ENCODE measurements at places on chromosomes 2 and 18.

- peak; percentile 20 for DNase-seq
Measured at GRCh38 chr2:54551123-54551756, 95.1 kb downstream of the SPTBN1 start.

GRCh38 chr18:32021756-32022564 lies 3.3 kb downstream of the RNF125 start:
- no peak for DNase-seq

- DNase-seq, result no peak
Measured at GRCh38 chr18:64180171-64180570, 31.3 kb upstream of the LINC00305 start.

DNA sequence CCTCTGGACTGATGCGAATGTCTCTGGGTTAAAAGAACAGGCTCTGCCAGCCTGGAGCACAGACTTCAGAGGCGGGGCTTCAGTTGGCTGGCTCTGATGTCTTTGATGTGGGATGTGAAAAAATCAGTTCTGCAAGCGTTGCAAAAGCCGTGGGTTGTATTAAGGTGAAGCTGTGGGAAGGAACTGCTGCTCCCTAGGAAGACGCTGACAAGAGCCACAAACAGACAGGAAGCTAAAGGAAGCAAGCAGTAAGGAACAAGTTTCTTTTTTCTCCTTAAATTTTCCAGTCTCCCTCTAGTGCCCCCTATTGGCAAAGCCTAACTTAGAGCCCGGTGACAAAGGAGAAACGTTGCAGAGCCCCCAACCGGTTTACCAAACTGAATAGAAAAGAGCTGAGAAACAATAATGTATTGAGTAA lies 239.0 kb downstream of the CCDC178 start:
- DNase-seq, result peak; percentile 53

- no peak for DNase-seq
Measured at GRCh38 chr2:69781321-69782248, 39.7 kb downstream of the ANXA4 start.

GRCh38 chr18:58005011-58005410 lies 39.0 kb upstream of the NEDD4L start:
- no peak for DNase-seq

DNA sequence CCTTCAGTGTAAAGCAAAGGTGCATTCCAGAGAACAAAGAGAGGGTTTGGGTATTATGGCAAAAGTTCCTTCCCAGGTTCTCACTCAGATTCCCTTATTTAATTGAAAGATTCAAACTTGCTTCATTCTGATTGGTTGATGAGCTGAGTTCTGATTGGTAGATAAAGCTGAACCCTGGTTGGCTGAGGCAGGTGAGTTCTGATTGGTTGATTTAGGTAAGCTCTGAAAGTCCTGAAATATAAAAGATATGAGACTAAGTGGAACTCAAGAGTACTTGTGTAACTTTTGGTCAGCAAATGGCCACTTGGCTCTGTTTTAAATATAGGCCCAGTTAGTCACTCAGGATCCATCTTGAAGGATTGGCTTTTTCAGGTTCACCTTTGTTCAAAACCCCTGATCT lies 99.8 kb upstream of the FBXO11 start:
- DNase-seq, result no peak

GRCh38 chr2:175854665-175855064 lies 147.4 kb downstream of the LNPK start:
- no peak for DNase-seq

- peak; percentile 31 for DNase-seq
Measured at GRCh38 chr2:152542995-152543481, 174.2 kb downstream of the PRPF40A start.

GRCh38 chr2:100235098-100235497 lies 87.2 kb downstream of the LONRF2 start:
- no peak for DNase-seq

GRCh38 chr2:107414376-107414775 lies 412.3 kb upstream of the RGPD4 start:
- no peak for DNase-seq

DNA sequence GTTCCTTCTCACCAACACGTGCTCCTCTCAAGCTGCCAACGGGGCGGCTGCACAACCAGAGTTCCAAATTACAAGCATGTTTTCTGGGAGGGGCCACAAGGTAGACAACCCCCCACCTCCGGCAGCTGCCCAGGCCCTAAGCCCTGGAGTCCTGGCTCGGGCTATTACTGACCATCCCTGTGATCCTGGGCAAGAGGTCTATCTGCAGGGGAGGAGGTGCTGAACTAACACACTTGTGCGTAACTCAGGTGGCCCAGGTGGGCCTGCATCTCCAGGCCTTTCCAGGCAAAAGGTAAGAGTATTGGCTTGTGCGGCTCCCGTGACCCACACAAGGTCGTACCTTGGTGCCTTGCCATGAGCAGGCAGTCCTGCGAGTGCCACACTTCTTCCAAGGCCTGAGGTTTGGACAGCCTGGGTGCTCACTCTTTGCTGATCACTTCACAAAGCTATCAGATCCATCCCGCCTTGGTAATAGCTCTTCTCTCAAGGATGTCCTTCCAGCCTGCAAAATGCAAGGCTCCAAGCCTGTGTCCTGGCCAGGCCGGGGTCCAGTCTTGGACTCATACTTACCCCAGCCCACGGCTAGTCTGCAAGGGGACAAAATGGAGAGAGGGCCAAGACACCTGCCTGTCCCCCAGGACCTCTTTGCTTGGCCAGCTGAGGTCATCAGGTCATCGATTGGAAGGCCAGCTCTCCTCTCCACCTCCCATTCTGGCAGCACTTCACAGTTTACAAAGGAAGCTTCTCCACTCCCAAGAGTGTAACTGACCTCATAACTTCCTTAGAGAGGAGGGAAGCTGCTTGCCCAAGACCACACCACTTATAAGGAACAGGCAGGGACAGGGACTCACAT lies 33.9 kb downstream of the ADRA2B start:
- no peak for DNase-seq

GRCh38 chr18:13889671-13890070 lies 25.7 kb downstream of the MC2R start:
- no peak for DNase-seq

DNA sequence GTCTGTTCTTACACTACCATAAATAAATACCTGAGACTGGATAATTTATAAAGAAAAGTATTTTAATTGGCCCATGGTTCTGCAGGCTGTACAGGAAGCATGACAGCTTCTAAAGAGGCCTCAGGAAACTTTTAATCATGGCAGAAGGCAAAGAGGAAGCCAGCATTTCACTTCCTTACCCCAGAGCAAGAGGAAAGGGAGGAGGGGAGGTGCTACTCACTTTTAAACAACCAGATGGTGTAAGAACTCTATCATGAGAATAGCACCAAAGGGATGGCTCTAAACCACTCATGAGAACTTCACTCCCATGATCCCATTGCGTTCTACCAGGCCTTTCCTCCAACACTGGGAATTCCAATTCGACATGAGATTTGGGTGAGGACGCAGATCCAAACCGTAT lies 344.4 kb upstream of the SLC39A10 start:
- DNase-seq, result no peak

GRCh38 chr2:176130147-176130956 lies 847 bp downstream of the HOXD8 start:
- peak; percentile 59 for DNase-seq

- peak; percentile 74 for DNase-seq
Measured at GRCh38 chr18:48030616-48031480, 100.4 kb upstream of the SMAD2 start.

GRCh38 chr18:6741232-6741663 lies 11.7 kb downstream of the ARHGAP28 start:
- no peak for DNase-seq

DNA sequence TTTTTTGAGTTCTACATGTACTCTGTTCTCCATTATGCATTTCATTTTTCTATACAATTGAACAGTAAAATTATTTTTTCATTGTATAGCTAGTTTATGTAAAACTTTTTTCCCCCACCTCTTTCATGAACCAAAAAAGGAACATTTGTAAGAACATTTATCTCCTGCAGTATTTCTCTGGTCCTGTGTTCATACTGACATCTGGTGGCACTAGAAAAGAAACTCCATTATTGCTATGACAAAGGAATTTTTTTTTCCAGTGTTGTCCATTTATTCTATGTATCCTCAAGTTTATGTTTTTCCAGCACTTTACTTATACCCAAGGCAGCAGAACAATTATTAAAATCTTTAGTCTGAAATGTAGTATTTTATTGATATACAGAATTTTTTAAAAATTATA lies 27.4 kb upstream of the CHAC2 start:
- no peak for DNase-seq
